DMS79 (cell line): ENCODE measurements at places on chromosomes 1 and 21.

DNA sequence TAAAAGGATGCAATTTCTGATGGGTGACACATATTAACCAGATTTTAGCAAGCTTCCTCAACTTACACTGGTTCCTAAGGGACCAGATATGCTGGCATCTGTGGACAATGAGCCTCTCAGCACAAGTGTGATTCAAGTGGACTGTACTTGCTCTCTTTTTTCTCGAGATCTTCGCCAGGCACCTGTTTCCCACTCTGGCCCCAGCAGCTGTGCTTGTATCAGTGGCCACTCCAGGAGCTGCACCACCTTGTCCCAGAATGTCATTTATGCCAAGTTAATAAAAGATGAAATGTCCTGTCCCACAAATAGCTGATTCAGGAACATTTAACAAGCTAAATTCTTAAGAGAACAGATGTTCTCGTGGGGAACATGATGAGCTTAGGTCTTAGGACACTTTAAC is 14.6 kb downstream of the C1orf198 start:
- DNase-seq, result peak; percentile 4

DNA sequence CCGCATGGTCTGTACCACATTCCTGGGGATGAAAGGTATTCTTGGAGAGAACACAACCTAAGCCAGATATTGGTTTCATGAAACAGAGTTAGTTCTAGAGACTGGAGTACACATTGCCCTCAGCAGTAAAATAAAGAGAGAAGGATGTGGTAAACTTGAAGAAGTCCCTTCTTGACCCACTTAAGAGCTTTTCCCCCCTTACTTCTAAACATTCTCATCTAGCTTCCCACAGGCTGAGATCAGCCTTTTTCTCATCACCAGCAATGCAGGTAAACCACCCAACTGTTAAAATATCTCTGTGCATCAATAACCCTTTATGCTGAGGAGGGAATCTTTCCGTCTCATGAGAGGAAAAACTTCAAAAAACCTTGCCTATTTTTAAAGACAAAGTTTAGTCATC is 62.6 kb downstream of the SUSD4 start:
- no peak for DNase-seq

GRCh38 chr1:106846656-106847055 is 209.8 kb upstream of the PRMT6 start:
- no peak for DNase-seq

DNA sequence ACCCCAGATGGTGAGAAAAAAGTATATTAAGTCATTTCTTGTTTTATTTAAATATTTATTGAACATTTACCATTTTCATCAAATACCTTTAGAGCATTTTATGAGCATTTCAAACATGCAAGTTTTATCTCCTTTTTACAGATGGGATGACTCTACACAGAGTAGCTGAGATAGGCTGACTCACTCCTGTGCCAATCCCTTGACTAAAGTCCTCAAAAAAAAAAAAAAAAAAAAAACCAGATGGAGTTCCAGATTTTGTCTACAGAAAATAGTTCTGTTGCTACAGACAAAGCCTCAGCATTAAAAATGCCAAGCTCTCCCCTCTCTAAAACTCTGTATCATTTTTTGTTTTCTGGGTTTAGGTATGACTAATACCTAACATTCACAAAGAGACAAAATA is 303.0 kb upstream of the PLD5 start:
- DNase-seq, result no peak

GRCh38 chr1:191155178-191155577 is 677.5 kb upstream of the BRINP3 start:
- DNase-seq, result no peak

- DNase-seq, result no peak
Observed at GRCh38 chr1:7043719-7044535, 258.7 kb downstream of the CAMTA1 start.

DNA sequence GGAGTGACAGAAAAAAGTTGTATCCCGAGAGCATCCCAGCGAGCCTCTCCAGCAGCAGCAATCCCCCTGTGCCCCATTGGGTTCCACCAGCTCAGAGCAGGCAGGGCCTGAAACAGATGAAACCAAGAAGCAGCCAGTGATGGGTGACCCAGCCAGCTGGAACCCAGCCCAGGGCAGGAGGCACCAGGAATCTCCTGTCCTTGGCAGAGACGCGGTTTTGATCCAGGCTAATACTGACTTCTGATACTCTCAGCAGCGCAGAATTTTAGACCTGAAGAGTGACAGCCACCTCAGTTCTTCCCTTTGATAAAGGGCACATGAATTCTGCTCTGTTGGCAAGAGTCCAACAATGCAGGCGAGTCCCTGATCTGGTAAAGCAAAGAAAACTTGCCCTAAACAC is 11.4 kb upstream of the OLIG1 start:
- DNase-seq, result no peak

- DNase-seq, result peak; percentile 97
Observed at GRCh38 chr1:95353194-95353593, 119.2 kb downstream of the RWDD3 start.

DNA sequence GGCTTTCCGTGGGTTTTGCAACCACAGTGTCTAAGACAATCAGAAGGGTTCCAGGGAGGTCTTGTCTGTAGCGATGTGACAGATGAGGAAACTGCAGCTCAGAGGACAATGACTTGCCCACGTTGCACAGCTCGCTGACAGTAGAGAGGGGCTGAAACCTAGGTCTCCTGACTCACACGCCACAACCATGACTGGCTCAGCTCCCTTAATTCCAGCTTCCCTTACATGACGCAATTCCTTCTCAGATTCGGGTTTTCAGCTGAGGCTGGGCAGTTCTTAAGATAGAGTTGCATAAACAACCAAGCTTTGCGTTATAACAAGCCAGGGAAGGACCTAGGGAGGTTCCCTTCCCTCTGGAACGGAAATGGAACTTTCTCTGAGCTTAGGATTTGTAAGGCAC is 36.3 kb downstream of the DHCR24 start:
- DNase-seq, result no peak

DNA sequence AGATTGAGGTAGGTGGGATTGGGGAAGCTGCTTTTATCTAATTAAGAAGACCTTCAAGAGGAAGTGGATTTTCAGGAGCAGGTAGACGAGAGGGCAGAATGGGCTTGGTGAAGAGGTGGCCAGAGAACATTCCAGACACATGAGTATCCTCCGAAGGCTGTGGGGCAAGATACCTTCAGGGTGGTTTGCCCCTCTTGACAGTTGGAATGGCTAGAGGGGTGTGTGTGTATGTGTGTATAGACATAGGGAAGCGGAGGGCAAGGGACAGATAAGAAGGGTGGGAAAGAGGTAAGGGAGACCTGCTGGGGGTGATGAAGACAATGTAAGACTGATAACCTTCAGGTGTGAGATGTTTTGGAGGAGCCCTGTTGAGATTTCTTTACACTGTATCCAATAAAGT is 46.8 kb upstream of the TSPAN2 start:
- no peak for DNase-seq

DNA sequence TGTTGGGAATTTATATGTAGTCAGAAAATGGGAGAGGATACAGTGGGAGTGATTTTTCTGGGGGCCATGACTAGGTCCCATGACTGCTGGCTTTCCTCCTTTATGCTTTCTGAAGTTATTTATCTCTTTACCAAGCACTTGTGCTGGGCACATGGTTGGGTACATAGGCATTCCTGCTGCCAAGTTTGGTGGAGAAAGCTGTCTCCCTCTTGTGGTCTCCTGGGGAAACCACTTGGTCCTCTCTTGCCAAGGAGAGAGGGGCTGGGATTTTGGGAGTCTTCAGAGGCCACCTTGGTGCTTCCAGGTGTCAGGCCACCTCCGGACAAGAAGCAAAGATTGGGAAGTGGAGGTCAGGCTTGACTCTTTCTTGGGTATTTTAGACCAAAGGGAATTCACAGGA is 120.2 kb upstream of the KCNE2 start:
- DNase-seq, result no peak

DNA sequence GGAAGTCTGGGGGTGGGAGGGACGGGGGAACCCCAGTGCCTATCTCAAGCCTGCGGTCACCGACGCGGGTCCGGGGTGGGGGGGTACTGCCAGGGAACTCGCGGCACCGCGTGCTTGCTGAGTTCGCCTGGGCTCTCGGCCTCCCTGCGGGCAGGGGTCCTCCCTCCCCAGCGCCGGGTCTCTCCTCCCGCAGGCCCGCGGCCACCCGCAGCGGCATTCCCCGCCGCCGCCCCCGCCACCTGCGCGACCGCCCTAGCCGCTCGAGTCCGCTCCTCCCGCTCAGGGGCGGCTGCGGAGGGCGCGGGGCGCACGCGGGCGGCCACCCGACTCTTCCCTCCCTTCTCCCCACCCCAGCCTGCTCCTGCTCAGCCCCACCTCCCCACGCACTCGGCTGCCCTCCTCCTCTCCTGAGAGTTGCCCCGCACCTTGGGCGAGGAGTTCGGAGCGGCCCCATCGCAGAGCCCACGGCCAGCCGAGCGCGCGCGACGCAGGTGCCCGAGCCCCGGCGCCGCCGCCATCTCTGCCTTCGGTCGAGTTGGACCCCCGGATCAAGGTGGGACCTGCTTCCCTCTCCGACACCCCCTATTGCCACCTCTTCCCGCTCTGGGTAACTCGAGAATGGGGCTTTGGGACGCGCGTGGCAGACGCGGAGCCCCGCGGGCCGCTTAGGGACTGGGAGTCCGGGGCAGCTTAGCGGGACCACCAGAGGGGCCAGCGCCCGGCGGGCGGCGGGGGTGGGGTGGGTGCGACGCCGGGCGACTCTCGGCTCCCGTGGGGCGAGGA is 105.0 kb downstream of the LEPR start:
- DNase-seq, result no peak

DNA sequence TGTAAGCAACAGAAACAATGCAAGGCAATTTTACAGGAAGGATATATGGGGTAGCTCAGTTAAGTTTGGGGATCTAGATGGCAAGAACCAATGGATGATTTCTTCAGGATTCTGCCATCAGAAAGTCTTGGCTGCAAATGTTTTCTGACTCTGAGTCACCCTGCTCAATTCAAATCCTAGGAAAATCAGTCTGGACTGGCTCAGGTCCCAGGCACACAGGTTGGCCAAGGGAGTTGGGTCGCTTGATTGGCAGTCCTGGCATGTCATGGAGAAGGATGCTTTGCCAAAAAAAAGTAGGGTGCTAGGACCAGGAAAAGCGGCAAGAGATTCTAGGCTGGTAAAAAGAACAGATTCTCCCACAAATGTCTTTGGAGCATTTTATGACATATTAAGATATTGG is 28.9 kb upstream of the S1PR1 start:
- DNase-seq, result no peak

DNA sequence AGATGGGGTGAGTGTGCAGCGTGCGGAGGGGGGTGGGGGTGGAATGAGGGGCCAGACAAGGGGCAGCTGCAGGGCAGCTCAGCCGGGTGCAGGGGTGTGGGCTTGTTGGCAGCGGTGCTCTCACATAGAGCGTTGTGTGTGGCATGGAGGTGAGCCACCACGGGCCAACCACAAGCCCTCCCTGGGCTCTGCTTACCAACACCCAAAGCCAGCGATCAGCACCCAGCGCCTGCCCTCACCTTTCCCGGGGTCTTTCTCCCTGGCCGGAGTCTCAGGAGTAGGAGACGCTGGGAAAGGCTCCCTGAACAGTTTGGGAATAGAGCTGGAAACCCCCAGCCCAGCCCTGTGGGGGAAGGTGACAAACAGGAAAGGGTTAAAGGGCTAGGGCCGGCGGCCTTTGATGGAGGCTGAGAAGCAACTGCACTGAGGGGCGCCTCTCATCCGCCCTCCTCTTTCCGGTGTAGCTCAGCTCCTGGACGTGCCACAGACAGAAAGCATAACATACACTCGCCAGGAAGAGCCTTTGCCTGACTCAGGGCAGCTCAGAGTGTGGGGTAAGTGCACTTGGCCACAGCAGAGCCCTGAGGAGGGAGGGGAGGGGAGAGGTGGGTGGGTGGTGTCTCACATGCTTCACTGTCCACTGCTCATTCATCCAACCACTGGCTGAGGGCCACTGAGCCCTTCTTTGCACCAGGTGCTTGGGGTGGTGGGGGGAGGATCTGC is 577 bp downstream of the IKBKE start:
- DNase-seq, result peak; percentile 7

- no peak for DNase-seq
Observed at GRCh38 chr1:110555807-110556470, 37.0 kb upstream of the KCNA10 start.

DNA sequence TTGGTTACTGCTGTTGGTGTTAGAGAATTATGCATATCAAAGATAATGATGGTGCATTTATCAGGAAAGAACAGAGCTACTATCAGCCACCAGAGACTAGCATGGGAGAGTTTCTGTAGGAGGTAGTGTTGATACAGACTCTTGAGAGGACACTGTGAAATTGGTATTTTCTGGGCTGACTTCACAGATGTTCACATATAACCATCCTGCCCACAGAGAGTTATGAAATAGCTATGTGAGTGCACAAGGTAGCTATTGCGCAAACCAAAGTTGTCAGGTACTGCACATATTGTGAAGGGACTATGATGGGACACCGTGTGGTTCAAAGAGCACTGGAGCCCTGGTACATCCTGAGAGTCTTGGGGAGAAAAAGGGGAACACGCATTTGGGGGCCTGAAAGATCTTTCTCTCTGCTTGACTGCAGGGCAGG is 1.4 kb upstream of the TLCD4 start:
- DNase-seq, result no peak

- DNase-seq, result peak; percentile 67
Observed at GRCh38 chr1:6427441-6428390, 3.1 kb downstream of the ESPN start.

- no peak for DNase-seq
Observed at GRCh38 chr1:59316497-59317128, 19.7 kb downstream of the FGGY start.

DNA sequence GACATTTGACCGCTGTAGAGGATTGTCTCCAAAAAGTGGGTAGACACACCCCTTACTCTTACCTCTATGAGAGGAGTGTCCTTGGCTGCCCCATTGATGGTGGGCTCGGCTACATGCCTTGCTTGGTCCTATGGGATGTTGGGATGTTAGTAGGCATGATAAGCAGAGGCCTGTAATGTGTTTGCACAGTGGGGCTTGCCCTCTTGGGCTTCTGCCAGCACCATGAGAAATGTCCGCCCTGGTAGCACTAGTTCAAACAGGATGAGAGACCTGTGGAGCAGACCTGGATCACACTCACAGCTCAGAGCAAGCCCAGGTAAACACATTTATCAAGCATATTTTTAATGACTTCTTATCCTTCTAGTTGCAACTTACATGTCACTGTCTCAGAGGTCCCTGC is 54.2 kb downstream of the SH3GLB1 start:
- peak; percentile 45 for DNase-seq

DNA sequence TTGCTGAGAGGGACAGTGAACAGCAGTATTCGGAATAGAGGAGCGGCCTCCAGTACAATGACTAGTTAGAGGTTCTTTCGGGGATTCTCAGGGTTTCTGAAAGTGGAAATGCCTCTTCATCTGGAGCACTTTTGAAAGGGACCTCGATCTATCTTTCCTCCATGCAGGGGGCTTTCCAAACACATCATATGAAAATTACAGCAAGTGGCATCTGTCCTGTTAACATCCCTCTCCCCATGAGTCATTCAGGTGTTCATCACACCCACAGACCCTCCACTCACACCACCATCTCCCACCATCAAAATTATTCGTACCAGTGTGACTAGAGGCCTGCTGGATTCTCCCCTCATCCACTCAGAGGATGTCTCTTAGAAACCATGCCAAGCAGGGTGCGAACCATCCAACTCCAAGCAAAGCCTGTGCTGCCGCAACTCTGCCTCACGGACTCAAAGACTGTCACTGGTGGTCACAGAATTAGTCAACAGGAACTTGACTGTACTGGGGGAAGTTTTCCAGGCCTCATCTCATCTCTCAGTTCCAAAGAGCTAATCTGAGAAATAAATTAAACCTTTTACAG is 211.1 kb downstream of the MRPL39 start:
- DNase-seq, result no peak
